ENCODE measurements at places on chromosomes 6 and 20.
A peak's percentile ranks its signal among the peaks of the same experiment; 100 is the strongest.

DNA sequence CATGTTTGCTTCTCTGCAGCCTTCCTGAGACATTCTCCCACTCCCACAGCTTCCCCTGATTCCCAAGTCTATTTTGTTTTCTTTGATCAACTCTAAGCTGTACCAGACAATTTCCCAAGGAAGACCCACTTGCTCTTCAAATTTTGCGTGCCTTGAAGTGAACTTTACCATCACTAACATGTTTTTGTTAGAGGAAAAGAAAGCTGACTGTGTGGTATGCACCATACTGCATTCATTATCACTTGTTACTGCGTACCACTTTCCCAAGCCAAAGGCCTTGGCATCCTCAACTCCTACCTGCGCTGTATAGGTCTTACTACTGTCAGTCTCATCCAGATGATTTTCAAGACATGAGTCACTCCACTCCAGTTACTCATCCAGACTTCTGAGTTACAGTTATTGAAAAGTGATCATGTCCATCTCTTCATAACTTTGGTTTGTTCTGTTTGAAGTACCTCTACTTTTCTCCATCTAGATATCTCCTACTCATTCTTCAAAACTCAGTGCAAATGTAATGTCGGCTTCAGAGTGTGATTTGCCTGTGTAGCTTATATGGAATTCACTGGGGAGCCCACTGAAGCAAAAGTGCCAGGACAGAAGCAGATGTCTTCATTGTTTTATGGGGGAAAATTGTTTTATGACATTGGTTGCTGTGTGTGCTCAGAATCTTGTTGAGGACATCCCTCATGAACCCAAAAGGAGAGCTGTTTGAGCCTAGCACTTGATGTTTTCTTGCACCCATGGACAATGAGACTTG is 5.2 kb downstream of the RPS12 start:
- peak; percentile 44 for DNase-seq

- DNase-seq: no peak
These were observed at the start of gene PTCRA for GRCh38 chr6:42915732-42916131. Gene PTCRA, plus strand, starts transcription at chr6:42916053. Its CDS starts 17 bp downstream, at chr6:42916070.

DNA sequence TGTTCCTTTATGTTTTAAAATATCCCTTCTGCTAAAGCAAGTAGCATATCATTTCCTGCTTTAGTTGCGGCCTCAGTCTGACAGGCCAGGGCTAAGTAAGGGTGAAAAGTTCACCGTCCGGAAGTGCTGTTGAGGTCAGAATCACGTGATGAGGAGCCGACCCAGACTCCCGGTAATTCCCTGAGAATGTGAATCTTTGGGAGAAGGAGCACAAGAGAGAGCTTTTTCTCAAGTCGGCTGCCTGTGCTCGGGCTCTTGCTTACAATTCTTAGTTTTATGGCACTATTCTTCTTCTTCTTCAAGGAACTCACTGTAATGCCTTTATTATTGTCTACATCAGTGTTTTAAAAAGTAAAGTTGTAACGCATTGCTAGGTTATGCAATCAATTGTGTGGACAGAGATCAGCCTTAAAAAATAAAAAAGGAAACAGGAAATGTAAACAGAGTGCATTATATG is 309.3 kb downstream of the PRL start:
- peak; percentile 62 for DNase-seq

- DNase-seq: no peak
These were observed 7.8 kb downstream of the ENPP3 start for GRCh38 chr6:131644921-131645320.

- no peak for DNase-seq
These were observed 121.0 kb downstream of the BCAS1 start for GRCh38 chr20:53949319-53949839.

- peak; percentile 78 for DNase-seq
These were observed 98.1 kb upstream of the PTPN1 start for GRCh38 chr20:50412069-50412468.

DNA sequence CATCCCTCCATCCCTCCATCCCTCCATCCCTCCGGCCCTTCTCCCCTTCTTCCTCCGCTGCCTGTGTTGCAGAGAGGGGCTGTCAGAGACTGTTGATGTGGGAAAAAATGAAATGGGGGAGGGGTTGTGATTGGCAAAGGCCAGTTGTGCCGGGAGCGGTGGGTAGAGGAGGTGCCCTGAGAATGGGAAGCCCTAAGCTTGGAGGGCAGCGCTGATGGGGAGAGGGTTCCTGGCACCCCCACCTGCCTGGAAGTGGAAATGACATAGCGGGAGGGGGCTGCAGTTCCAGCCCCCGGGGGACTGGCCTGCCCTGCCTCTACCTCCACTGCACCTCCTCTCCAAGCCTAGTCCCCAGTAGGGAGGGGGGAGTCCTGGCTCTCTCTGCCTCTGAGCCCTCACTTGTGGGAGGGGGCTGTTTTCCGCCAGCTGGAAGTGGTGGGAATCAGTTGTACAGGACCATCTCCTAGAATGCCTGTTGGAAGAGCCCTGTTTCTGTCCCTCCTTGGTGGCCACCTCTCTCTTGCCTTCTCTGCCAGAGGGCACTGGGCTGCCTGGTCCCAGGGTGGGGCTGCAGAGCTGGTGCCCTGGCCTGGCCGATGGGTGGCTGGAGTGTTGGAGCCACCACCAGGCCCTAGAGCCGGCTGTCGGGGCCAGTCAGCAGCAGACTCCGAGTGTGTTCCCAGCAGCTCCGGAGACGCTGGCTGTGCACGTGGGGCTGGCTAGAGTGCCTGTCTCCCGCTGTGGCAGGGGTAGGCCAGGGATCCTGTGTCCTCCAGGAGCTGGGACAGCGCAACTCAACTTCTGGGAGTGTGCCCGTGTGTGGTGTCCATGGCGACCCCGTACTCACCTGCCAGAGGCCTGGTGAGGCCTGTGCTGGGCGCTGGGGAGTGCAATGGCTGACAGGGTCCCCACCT is 1.5 kb downstream of the DLGAP4 start:
- peak; percentile 49 for DNase-seq

GRCh38 chr6:18306977-18307376 is 42.6 kb upstream of the DEK start:
- DNase-seq: peak; percentile 57

- DNase-seq: no peak
These were observed 845 bp downstream of the ZMYND8 start for GRCh38 chr20:47355489-47356219.

DNA sequence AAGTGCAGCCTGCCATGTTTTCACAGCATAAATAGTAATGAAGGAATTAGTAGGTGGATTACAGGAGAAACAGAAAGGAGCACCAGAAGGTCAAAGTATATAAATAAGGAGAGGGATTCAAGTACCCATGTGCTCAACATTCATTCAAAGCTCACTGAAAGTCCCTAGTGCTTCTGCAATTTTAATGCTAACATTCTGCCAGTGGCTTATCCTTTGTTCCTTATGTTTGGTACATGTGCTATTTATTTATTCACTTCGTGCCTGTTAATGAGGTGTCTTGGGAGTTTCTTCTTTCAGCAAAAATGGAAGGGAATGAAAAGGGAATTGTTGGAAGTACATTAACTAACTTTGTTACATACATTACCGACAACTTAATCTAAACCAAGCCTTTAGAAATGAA is 105.7 kb downstream of the CRYBG1 start:
- DNase-seq: no peak

- no peak for DNase-seq
These were observed 1016.4 kb downstream of the KIF16B start for GRCh38 chr20:15556869-15557268.

GRCh38 chr6:149445095-149445466 is 39.7 kb downstream of the ZC3H12D start:
- DNase-seq: no peak

DNA sequence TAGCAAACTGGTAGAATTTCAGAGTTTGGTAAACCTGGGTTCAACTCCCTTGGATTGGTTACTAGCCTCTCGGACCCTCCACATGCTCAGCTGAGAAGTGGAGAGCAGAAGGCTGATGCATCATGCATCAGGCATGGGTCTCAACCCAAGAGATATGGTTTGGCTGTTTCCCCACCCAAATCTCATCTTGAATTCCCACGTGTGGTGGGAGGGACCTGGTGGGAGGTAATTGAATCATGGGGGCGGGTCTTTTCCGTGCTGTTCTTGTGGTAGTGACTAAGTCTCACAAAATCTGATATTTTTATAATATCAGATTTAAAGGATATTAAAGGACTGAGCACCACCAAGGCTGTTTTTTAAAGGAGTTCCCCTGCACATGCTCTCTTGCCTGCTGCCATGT is 75.1 kb downstream of the PPP1R3G start:
- no peak for DNase-seq

DNA sequence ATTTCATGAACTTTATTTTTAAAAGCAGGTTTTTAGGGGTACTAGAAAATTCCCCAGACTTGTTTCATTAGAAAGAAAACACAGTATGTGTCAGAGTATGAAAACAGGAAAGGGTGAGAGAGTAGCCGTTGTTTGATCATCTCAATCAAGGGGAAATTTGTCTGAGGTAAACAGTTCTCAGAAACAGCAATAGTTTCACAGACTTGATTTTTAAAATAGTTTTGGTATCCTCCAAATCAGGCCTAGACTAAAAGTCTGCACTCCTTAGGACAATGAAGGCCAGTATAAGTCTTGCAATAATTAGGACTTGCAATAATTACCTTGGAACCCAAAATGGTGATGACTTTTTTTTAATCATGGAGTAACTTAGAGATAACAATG is 176.6 kb upstream of the TAB2 start:
- DNase-seq: no peak

DNA sequence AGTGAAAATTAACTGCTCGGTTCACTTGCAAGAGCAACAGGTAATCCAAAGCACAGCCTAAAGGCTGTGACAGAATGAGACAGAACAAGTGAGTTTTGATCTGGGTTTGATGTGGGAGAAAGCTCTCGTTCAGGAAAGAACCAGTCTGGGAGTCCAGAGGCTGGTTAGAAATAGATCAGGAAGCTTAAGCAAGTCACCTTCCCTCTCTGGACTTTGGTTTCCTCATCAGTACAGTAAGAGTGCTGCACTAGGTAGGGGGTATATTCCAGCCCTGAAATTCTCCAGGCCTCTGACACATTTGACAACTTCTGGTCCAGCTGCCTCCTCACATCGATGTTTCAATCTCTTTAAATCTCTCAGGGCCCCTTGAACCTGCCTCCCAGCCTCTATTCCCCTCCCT is 33.7 kb upstream of the MDGA1 start:
- DNase-seq: no peak

DNA sequence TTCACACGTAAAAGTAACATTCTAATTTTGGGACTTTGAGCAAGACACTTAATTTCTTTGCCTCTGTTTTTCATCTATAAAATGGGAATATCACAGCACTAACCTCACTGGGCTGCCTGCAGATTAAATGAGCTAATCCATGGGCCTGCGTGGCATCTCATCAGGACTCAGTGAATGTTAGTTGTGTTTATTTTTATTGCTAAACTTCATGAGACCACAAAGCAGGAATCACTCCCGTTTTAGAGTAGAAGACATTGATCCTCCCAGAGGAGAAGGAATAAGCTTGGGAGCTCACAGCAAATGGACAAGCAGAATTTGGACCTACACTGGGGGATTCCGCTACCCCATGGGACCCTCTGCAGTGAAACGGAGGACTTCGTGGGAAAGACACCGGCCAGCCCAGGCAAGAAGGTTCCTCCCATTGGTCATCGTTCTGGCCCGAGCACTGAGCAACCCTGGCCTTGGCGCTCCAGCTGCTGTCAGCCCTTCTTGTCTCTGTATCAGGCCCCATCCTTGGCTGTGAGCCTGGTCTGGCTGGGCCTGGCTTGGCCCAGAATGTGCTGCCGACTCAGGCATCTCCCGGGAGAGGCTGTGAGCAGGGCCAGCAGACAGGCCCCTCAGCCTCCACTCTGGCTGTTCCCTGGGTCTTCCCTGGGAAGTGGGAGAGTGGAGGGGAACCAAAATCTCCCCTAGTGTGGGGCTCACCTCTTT is 79.8 kb downstream of the NFATC2 start:
- DNase-seq: no peak

DNA sequence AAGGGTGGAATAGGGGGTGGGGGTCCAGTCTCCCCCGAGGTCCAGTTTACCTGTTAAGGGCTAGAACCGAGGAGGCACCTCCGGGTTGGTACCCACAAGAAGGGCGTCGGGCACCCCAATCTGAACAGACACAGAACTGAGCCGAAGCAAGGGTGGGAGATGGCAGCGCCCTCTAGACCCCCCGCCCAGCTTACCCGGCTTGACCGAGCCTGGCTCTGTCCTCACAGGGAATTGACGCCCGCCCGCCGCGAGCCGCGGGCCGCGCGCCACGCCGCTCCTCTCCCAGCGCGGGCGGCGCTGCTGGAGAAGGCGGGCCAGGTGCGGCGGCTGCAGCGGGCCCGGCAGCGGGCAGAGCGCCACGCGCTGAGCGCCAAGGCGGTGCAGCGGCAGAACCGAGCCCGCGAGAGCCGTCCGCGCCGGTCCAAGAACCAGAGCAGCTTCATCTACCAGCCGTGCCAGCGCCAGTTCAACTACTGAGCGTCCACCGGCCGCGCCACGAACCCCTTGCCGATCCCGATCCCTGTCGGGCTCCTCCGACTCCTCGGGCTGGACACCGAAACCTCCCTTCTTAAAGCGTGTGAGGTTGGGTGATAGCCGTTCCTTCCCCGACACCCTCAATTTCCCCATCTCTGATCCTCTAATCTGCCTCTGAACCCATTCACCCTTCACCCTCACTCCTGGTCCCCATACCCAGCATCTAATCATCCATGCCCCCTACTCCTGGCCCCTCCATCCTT is 5.9 kb downstream of the TP53INP2 start:
- peak; percentile 92 for DNase-seq

GRCh38 chr6:119612176-119612891 is 262.8 kb upstream of the MAN1A1 start:
- no peak for DNase-seq

- no peak for DNase-seq
These were observed 8.7 kb downstream of the UBR2 start for GRCh38 chr6:42572523-42572922.

- no peak for DNase-seq
These were observed 73.9 kb downstream of the UBR2 start for GRCh38 chr6:42637681-42638080.

GRCh38 chr6:134706806-134707205 is 243.1 kb downstream of the ALDH8A1 start:
- no peak for DNase-seq

- peak; percentile 93 for DNase-seq
These were observed 19.0 kb upstream of the MLN start for GRCh38 chr6:33822575-33823395.

DNA sequence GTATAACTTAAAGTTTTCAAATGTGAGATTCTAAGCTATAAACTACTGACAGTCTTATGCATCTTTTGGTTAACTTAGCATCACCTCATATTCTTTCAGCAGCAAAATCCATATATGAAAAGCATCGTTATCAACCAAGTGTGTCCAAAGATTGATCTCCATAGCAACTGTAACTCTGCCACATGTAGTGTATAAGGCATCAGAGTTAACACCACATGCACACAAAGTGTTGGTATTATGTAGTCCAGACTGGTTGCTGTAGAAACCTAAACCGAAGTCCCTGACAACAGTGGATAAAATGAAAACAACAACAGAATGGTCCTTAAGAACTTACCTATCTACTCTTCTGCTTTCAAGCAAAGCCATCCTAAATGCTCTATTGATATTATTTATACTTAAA is 39.6 kb downstream of the PDSS2 start:
- DNase-seq: no peak
